ENCODE measurements at places on chromosomes 3 and 15.
A peak's percentile ranks its signal among the peaks of the same experiment; 100 is the strongest.

- DNase-seq, result no peak
Observed at GRCh38 chr3:123371859-123372685, 76.8 kb downstream of the ADCY5 start.

DNA sequence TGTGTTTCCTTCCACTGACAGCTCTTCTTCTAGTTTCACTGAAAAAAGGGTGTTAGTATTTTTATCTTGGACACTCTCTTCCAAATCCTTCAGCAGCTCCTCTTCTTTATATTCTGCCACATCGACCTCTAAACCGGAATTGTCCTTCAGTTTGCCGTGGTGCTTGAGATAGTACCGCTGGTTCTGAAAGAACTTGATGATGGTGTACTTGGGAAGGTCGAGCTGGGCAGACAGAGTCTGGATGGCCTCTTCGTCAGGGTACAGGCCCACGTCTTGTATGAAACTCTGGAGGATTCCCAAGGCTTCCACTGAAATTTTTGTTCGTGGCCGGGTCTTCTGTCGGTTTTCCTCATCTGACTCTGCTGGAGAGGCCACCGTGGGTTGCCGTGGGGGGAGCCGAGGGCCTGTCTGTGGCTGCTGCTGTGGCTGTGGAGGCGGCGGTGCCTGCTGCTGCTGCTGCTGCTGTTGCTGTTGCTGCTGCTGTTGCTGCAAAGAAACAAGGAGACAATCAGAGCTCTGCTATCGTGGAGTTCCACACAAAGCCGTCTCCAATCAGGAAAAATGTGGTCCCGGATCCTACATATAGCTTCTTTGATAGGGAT lies 75.8 kb downstream of the SATB1 start:
- DNase-seq, result no peak

DNA sequence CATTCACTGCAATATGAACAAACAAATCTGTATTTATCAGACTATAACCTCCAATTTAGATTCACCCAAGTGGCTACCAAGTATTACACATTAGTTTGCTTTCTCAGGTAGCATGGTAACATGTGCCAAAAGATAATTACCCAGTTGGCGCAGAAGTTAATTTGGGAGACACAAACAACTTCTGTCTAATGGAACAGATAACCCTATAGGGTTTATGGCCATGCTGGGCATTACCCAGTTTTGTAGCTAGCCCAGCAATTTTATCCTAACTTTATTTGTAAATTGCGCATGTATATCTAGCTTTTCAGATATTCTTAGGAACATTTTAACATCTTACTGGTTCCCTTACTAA lies 780 bp downstream of the RPL22L1 start:
- DNase-seq, result no peak

DNA sequence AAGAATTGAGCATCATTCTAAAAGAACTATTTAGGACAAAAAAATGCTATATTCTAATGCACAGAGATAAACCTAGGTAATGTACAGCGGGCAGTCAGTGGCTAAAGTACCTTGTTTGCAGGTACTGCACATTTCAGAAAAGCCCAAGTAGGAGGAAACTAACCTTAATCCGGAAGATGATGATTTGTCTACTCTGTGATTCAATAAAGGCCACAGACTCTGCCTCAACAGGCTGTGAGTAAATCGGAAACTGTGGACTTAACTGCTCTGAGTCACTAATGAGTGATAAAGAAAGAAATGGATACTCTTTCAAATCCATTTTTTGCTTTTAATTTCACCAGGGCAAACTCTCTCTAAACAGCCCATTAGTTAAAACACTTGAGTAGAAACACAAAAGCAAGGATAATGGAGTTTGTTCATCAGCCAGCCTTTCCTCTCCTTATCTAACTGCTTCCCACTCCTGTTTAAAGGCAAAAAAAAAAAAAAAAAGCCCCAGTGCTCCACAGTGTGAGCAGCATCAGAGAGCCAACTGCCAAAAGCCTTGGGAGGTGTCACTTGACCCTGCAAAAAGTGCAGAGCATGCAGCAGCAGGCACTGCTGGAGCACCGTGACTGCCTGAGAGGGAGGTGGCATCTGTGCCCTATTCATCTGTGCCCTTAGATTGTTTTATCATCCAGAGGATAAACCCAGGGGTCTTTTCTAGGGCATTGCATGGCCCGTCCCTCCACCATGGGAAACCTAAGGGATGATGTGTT lies 187.7 kb downstream of the SATB1 start:
- peak; percentile 53 for DNase-seq

- no peak for DNase-seq
Observed at GRCh38 chr3:142931222-142931621, 32.3 kb downstream of the PAQR9 start.

GRCh38 chr3:78268716-78269668 lies 1229.1 kb downstream of the ROBO2 start:
- DNase-seq, result no peak

GRCh38 chr3:87498358-87499080 lies 222.1 kb upstream of the POU1F1 start:
- DNase-seq, result no peak

GRCh38 chr3:161423911-161424522 lies 52.7 kb upstream of the SPTSSB start:
- peak; percentile 23 for DNase-seq

DNA sequence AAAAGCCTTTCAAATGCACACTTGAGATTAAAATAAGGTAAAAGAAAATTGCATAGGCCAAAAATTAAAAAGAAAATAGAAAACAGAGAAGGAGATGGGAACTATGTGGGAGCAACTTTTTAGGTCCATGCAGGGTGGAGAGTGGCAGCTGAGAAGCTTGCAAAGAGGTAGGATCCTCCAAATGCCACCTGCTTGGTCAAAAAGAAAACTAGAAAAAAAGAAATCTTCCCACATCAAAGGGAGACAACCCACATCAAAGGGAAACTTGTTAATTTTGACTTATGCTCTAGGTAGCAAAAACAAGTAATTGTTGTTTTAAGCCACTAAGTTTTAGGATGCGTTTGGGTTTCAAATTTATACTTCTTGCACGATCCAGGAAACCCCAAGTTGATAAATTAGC lies 342.9 kb downstream of the IL20RB start:
- no peak for DNase-seq

GRCh38 chr3:151178208-151178845 lies 24.7 kb downstream of the GPR171 start:
- no peak for DNase-seq

GRCh38 chr3:16908016-16908807 lies 23.5 kb downstream of the PLCL2 start:
- no peak for DNase-seq

GRCh38 chr3:181484026-181484425 lies 227.7 kb upstream of the SOX2 start:
- no peak for DNase-seq

DNA sequence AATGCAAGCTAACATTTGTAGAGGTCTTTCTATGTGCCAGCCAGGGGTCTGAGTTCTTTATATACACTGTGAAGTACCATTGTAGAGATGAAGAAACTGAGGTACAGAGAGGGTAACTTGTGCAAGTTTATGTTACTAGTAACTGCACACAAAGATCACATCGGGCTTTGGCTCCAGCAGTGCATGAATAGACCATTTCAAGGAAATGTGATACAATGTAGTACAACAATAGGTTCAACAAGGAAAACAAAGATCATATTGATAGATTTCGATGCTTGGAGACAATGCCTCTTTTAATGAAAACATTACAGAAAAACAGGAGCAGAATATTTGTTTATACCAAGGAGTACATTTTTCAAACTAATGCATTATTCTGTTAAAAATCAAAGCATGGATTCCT lies 115.3 kb downstream of the POLR2M start:
- no peak for DNase-seq

GRCh38 chr15:35944945-35945585 lies 399.1 kb upstream of the DPH6 start:
- no peak for DNase-seq

GRCh38 chr3:27614592-27614991 lies 107.5 kb downstream of the EOMES start:
- no peak for DNase-seq

GRCh38 chr3:195863121-195864061 lies 45.0 kb downstream of the TNK2 start:
- peak; percentile 15 for DNase-seq

DNA sequence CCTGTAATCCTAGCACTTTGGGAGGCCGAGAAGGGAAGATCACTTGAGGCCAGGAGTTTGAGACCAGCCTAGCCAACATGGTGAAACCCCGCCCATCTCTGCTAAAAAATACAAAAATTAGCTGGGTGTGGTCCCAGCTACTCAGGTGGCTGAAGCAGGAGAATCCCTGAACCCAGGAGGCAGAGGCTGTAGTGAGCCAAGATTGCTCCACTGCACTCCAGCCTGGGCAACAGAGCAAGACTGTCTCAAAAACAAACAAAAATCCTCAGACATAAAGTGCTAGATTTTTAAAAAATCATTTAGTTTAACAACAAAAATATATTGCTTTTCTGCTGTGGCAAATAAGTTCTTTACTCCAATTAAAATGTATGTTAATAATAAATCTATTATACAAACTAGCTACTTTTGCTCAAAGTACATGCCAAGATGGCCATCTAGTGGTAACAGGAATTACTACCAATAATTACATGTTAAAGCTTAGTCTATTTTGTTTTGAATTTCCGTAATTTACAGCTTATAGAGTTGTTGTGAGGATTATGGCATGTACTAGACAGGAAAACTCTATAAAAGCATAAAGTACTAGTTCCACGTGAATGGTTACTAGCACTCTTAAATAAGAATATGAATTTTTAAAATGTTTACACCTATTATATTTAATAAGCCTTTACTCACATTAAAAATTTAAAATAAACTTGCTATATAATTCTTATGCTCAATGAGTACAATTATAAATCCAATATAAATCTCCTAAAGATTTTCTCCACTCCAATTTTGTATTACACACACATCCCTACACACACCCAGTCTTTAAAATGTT lies 39.0 kb downstream of the GABPB1 start:
- peak; percentile 18 for DNase-seq

- no peak for DNase-seq
Observed at GRCh38 chr3:31917303-31918005, 63.6 kb downstream of the OSBPL10 start.

DNA sequence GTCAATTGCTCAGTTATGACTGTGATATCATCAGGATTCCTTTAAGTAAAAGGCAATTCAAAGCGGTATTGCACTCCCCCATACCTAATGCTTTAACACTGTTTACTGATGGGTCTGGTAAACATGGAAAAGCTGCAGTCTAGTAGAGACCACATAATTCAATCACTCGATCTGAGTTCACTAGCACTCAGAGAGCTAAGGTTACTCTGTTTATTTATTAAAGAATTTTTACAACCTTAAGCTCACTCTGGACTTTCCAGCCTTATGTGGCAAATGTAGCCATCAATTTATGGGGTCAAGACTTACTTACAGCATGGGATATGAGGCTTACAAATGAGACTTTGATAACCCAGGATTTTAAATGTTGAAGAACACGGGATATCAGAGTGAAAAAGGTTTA lies 18.4 kb upstream of the CCR2 start:
- no peak for DNase-seq

DNA sequence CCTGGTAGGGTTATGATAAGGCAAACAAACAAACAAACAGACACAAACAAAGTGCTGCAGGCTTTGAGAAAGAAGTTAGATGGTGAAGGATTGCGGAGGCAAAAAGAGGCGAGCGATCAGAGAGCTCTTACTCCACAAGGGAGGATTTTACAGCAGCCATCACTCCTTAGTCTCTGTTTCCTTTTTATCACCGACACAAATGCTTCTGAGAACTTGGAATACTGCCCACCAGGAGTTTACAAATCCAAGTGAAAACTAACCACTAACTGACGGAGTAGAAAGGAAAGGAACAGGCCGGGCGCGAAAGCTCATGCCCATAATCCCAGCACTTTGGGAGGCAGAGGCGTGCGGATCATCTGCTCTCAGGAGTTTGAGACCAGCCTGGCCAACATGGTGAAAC lies 35.6 kb upstream of the GPR160 start:
- no peak for DNase-seq

- DNase-seq, result no peak
Observed at GRCh38 chr3:132756108-132756650, 34.0 kb upstream of the NPHP3 start.

GRCh38 chr3:8713901-8714759 lies 19.5 kb upstream of the CAV3 start:
- no peak for DNase-seq

DNA sequence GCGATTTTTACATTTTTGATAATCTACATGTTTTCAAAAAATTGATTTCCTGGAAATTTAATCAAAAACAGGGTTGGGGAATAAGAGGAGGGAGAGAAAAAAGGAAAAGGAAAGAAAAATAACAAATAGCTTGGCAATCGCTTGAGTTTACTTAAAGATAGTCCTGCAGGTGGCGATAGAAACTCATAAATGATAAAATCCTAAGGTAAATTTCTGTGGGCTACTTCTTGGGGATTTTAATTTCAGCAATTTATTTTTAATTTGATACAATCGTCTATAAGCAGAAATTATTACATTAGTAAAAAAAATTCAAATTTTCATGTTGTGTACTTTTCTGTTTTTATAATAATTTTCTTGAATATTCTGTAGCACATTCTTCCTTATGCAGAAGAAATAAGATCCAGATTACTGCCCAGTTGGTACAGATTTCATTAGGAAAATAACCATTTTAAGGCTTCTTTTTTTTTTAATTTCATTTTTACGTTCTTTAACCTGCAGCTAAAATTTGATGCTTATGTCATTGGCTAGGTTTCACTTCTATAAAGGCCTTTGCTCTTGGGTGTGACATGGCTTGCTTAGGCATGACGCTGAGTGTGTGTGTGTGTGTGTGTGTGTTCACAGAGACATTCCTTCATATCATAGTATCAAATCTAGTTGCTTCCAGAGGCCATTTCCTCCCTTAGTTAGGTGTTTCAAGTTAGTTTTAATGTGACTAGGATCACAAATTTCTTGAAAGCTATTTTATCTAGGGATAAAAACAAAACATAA lies 181.8 kb downstream of the MCTP2 start:
- no peak for DNase-seq

GRCh38 chr3:127289706-127290575 lies 2.1 kb upstream of the PRR20G start:
- no peak for DNase-seq

DNA sequence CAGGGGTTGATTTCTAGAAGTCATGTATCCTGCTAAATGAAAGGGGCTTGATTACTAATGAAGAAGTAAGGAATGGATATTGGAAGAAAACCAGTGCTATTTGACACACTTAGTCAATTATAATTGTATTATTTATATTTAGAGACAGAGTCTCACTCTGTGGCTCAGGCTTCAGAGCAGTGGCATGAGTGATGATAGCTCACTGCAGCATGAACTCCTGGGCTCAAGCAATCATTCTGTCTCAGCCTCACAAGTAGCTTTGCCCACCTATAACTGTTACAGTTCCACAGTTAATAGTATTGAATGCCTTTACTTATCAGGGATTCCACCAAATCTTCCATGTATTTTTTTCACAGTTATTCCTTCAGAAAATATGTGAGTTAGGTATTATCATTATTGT lies 432.0 kb upstream of the TGFBR2 start:
- DNase-seq, result no peak

- DNase-seq, result no peak
Observed at GRCh38 chr15:74055804-74056203, 26.5 kb downstream of the GOLGA6A start.

- no peak for DNase-seq
Observed at GRCh38 chr3:27554706-27555105, 70.5 kb upstream of the SLC4A7 start.

Measured in HS-5 (cell line).